ENCODE measurements at places on chromosomes 2 and 18. TPM values are rescaled to one million over a fixed set of nuclear protein-coding genes. Genes with fewer than 3 reads are reported as not detected.

GRCh38 chr2:192275632-192276031 is 80.9 kb upstream of the TMEFF2 start:
- no peak for DNase-seq

DNA sequence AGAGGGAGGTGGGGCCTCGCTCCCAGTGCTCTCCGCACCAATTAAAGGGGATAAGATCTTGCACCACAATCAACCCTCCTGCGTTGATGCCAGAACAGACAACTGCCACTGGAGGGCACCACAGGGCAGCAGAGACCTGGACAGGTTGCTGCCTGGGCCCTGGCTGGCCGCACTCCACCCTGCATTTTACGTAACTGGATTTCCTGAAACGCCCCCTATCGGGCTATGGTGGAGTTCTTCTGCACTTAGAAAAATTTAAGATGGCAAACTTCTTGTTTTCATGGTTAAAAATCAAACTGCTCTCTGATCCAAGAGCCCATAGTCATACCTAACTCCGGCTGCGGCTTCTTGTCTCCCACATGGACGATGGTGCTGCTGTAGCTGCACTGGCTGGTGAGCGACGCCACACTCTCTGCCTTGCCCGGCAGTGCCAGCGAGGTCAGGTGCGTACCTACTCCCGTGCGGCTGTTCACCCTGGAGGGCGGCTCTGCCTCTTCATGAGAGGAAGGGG is 16.8 kb upstream of the HES6 start:
- peak; percentile 66 for DNase-seq

GRCh38 chr2:105156166-105156565 is 85.4 kb upstream of the GPR45 start:
- DNase-seq = no peak

- no peak for DNase-seq
These were observed 55.0 kb downstream of the MTHFD2 start for GRCh38 chr2:74253306-74253970.

The FAM136A gene
- polyA plus RNA-seq = 41.3 TPM

GRCh38 chr18:28584731-28585130 is 407.8 kb upstream of the CDH2 start:
- DNase-seq = no peak

DNA sequence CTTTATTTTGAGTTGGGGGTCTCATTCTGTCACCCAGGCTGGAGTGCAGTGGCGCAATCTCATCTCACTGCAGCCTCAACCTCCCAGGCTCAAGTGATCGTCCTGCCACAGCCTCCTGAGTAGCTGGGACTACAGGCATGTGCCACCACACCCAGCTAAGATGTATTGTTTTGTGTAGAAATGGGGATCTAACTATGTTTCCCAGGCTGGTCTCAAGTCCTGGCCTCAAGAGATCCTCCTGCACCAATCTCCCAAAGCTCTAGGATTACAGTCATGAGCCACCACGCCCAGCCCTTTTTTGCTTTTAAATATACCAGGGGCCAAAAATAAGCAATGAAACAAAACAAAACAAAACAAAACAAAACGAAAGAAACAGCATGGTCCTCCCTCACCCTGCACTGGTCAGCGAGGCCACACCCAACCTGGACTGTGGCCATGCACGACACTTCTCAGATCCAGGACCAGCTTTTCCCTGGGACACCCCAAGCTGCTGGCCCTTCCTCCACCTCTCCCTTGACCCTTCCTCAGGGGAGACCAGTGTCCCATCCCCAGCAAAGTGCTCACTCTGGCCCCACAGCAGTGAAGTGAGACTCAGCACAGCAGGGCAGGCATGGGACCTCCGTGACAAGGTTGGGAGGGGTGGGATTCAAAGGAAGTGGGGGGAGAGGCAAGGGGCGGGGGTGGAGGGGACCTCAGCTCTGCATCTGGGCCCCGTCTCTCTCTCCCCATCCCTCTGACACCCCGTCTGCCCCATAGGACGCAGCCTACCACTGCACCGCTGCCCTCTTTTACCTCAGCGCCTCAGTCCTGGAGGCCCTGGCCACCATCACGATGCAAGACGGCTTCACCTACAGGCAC is 23.5 kb downstream of the MAL start:
- no peak for DNase-seq

The USP14 gene
- polyA plus RNA-seq = 50.2 TPM

DNA sequence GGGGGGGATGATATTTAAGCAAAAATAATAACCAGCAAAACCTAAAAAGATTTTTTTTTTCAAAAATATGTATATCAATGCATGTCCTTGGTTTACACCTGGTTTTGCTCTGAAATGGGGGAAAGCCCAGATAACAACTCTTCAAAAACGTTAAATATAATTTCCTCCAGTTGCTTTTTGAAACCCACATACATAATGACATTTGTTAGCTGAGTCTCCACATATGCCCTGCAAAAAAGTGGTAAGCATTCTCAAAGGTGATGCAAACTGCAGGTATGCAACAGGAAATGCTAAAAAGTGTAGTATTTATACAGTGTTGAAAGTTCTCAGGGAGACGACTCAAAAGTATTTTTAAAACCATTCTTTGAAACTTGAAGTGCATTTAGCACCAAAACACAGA is 258.6 kb downstream of the ZEB2 start:
- DNase-seq = no peak

DNA sequence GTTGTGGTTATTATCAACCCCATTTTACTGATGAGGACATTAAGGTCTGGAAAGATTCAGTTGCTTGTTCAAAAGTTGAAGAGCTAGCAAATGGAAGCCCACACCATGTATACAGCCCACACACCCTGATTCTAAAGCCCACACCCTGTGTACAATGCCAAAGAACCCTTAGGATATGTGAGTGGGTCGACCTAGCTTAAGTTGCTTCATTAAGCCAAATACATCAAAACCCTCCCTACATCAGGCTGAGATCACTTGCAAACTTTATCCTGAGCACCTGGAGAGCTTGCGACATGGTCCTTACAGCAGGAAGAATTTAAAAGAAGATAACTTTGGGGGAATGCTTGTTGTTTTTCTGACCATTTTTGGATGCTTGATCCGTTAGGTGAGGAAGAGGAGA is 435 bp upstream of the ARHGAP25 start:
- no peak for DNase-seq

All from CD8-positive, alpha-beta memory T cell (primary cell).